ENCODE measurements at places on chromosomes 2 and 18.

DNA sequence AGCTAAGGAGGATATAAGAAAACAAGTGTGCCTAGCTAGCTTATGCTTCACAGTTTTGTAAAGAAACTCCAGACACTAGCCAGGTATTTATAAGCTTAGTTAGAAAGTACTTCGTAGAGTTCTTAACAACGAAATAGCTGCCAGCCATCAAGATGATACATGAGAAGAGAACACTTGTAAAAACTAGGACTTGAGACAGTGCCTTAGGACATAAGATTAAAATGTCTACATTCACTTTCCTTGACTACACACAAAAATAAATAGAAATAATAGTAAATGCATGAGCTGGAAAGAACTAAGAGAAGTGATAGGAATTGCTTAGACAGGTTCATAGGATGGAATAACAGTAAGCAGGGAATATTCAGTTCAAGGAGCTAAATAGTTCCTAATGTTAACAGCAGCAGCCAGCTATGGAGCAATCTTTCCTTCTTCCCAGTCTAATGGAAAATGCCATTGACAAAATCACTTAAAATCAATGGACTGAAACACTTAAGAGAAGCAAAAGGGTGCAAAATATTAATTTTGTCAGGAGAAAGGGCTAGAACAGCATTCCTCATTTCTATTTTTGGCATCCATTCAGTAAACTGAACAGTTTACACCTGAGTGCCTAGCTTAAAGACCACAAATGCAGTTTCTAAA is 186.6 kb downstream of the PDE11A start:
- no peak for DNase-seq

DNA sequence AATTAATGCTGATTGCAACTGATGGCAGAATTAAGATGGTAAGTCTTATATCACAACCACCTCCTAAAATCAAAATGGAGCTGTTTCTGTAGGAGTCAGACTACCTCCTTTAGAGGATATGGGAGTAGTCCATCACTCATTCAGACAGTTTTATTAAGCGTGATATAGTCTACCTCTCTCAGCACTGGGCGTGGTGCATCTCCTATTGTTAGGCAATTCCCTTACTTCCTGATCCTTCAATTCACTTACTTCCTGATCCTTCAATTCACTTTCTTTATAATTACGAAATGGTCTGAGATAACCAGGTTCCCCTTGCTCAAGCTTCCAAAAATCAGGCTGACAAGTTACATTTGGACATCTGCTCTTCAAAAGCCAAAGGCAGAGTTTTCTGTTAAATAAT is 31.9 kb downstream of the ATP8B1 start:
- no peak for DNase-seq

GRCh38 chr18:57727952-57728807 is 74.9 kb downstream of the ATP8B1 start:
- DNase-seq = no peak

DNA sequence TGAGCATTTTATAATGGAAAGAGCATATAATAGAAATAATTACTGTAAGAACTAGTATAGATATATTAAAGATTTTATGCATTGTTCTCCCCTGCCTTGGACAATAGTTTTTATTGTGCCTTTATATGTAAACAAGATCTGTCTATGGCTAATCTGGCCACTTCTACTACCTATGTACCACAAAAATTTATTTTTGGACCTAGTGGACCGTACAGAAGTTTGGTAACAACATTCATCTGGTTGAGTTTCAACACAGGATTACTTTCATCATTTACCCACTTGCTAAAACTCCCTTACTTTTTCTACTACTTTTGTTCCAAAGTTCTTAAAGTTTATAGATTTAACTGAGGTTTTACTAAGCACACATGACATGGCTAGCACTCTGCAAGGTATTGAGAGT is 13.2 kb upstream of the MYOM1 start:
- DNase-seq = no peak

GRCh38 chr2:209472112-209472832 is 48.4 kb downstream of the MAP2 start:
- DNase-seq = no peak

- no peak for DNase-seq
Measured at GRCh38 chr2:144163592-144163991, 356.3 kb downstream of the ZEB2 start.

DNA sequence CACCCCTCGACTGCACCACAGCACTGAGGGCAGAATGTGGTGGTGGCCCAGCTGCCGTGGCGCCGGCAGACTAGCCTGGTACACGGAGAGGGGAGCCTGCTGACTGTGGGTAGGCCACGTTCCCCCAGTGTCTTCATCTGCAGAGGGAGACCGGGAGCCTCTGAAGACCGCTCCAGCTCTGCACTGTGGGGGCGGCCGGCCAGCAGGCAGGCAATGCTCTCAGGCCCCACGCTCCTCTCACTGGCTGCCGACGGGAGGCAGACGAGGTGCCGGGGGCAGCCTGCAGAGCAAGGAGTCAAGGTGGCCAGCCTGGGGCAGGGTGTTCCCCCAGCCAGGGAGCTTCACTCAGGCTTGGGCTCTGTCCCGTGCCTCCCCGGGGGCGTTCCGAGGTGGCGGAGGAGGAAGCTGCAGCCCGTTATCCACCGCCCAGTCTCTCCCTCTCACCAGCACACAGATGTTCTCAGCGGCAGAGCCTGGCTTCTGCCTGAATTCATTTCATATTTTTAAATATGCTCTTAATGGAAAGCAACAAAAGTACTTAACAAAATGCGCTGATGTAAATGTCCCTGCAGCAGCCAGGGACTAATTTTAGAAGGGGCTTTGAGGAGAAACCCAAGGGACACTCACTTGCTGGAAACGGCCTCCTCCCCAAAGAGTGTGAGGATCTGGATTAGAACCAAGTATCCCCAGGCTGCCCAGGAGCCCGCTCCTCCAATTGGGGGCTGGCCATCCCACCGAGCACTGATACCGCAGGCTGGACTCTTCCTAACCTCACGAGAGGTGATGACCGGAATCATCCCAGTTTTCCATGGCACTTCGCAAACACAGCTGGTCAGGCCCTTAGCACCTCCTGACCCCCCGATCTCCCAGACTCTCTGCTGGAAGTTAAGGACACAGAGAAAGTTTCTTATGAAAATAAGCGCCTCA is 87.8 kb downstream of the HDAC4 start:
- DNase-seq = no peak

DNA sequence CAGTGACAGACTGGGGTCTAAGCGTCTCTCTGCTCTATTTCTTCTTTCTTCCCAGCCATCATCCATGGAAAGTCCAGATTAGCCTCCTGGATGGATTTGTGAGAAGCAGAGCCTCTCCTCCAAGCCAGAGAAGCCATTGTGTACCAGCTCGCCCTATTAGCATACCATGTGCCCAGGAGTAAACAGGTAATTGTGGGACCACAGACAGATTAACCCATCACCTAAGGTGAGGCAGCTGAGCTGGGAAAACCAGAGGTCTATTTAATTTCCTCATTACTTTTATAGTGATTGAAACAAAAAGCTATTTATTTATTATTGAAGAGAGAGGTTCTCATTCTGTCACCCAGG is 54.7 kb upstream of the NT5C1B start:
- no peak for DNase-seq
